ENCODE measurements at places on chromosomes 3 and 15.

- DNase-seq, result no peak
Measured at GRCh38 chr3:33690341-33690740, 27.7 kb downstream of the CLASP2 start.

DNA sequence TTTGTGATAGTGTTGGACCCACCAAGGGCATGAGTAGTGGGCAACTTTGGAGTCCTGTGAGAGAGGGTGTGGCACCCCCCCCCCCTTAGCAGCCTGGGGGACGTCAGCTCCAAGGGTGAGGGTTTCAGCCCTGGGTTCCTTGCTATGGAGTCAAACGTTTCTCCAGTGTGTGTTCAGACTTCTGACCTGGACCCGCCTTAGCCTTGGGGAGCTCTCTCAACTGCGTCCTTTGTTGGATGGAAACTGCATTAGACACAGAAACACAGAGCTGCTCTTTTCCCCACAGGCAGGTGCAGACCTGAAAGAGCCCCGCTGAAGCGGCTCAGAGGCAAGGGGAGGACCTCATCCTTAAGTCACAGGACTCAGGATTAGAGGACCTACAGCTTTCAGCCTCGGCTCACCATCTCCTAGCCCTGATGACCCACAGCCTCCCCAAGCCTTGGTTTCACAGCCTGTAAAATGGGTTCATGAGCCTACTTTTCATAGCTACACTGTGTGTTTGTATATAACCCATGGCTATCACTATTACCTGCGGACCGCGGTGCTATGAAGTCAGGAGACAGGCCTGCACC is 19.9 kb downstream of the ZNF710 start:
- no peak for DNase-seq

DNA sequence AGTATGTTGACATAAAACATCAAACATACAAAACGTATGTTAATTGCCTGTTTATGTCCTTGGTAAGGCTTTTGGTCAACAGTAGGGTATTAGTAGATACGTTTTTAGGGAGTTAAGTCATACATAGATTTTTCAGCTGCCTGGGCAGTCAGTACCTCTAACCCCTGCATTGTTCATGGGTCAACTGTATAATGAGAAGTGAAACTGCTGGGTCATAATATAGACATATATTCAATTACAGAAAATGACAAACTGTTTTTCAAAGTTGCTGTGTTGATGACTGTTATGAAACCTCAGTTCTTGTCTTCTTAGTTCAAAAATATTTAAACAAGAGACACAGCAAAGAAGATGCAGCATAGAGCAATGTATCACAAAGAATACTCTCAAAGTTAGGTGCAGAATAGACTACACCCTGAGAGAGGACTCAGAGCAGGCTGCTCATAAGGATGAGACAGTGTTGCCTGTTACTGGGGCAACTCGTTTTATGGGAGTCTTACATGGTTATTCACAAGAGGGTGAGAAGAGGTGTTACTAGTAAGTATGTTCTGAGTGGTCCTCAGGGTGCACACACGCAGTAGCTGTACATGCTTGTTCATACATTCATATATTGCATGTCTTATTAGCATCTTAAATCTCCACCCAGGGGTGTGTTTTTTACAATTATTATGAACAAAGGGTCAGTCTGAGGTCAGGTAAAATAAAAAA is 53.1 kb upstream of the ADAMTS17 start:
- no peak for DNase-seq

GRCh38 chr3:141103503-141103902 is 52.4 kb downstream of the SPSB4 start:
- no peak for DNase-seq

- no peak for DNase-seq
Measured at GRCh38 chr3:141863491-141863890, 13.0 kb upstream of the ATP1B3 start.

- DNase-seq, result no peak
Measured at GRCh38 chr3:111943533-111943932, 35.3 kb upstream of the ABHD10 start.

- no peak for DNase-seq
Measured at GRCh38 chr3:35871009-35871408, 231.7 kb downstream of the ARPP21 start.

- no peak for DNase-seq
Measured at GRCh38 chr3:43236008-43236407, 50.3 kb upstream of the SNRK start.

DNA sequence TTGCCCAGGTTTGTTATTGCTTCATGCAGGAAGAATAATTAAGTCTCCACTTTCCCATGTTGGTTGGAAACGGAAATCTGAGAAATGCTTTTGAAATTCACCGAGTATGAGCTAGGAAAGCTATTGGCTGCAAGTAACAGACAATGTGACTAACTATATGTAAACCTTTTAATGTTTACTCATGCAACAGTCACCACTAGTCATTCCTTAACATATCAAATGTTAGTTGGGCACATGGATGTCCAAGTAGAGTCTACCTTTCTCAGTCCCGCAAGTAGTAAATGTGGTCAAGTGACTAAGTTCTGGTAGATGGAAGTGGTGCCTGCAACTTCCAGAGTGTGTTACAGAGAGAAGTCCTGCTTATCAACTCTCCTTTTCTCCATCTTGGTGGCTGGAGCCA is 52.5 kb downstream of the KLF15 start:
- DNase-seq, result no peak

GRCh38 chr3:23668430-23668904 is 137.3 kb upstream of the UBE2E1 start:
- DNase-seq, result peak; percentile 86

GRCh38 chr3:127358641-127359040 is 70.8 kb upstream of the PRR20G start:
- DNase-seq, result no peak

- DNase-seq, result no peak
Measured at GRCh38 chr3:157079676-157080369, 80.1 kb downstream of the CCNL1 start.

DNA sequence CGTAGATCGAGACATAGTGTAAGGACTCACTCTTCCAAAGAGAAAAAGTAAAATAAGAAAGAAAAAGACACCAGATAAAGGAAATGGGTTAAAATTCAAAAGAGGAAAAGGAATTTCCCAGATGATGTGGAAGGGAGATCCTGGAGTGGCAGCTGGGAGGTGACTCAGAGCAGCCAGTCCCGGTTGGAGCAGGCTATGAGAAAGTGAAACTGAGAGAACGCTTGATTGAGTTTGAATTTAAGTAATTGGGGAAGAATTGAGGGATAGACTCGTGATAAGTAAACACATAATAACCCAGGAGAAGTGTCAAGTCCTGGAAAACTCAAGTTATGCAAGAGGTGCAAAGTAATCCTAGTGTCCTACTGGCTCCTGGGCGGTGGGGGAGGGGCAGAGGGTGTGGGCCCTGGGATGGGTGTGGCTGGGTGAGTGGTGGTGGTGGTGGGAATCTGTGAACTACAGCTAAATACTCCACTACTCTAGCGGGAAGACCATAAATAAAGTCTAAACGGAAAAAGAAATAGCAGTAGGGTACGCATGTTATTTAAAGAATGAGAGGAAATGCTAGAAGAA is 1.2 kb downstream of the PRR20G start:
- DNase-seq, result peak; percentile 8

GRCh38 chr3:123678108-123678511 is 93.3 kb upstream of the HACD2 start:
- no peak for DNase-seq

DNA sequence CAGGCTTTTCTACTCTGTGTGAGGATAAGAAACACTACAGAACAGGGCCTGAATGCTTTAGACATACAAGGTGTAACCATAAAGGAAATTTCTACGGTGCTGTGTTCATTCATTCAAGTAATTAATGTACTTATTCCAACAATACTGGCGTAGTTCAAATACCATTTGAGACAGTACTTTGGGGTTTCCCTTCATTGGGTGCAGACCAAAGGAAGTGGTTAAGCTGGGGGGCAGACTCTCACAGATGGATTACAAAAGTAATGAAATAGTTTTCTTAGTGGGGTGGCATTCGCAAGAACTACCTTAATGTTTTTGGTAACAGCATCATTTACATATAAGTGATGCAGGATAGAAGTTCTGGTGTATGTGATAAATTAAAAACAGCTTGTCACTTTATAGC is 65.9 kb downstream of the BTD start:
- no peak for DNase-seq

DNA sequence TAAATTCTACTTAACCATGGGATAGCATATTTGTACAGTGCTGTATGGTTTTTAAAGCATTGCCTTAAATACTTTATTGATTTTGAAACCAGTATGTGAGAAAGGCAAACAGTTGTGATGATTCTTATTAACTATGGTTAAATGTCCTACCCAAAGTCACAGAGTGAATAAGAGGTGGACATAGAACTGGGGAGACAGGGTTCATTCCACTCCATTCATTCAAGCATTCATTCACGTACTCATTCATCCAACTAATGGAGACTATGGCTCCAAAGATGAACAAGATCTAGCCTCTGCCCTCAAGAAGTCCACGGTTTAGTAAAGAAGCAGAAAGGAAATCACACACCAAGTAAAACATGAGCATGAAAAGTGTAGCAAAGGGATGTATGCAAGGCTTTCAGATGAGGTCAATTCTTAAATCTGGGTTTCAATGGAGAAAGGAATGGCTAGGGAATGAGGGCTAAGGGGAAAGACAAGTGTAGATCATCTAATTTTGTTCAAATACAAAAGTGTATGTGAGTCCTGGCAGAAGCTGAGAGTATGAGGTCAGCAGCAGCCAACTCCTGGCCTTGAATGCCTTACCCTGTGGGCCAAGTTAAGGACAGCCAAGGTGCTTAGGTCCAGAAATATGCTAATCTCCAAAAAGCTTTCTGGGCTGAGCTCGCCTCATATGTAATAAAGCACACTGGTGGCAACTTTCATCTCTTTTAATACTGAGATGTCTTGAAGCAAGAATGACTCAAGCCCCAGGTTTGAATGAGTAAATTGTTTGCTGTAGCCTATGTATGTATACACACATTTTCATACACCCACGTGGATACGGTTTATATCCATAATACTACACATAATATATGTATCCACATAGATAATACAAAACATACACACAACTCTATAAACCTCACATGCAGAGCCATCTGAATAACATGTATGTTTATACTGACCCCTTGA is 4.3 kb downstream of the TNIK start:
- DNase-seq, result no peak

DNA sequence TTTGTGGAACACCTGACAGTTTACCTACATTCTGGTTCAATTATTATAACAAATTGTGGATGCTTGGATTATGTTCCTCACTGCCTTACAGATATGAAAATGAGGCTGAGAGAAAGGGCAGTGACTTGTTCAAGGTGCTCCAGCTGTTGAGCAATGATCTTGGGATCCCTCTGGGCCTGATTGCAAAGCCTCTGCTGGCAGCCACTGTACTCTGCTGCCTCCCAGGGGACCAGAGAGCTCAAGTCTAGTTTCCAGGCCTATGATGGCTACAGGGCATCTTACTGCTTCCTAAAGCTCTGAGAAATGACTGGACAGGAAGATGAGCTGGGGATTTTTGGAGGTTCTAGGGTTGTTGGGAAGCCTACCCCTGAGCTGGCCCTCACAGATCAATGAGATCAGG is 2.3 kb upstream of the SHC4 start:
- peak; percentile 15 for DNase-seq

DNA sequence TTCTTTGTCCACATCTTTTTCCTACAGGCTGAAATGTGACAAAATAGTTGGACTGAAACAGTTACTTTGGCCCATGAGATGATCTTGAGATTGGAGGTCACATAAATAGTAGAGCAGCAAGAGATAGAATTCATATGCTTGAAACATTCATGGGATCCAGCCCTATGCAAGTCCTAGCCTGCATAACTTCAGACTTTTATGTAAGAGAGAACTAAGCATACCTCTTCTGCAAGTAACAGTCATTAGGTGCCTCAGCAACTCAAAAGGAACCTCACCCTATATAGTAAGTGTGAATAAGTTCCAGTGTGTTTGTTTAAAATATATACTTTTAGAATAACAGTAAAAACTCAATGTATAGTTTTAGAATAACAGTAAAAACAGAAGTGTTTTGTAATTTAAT is 138.0 kb upstream of the P2RY1 start:
- no peak for DNase-seq

DNA sequence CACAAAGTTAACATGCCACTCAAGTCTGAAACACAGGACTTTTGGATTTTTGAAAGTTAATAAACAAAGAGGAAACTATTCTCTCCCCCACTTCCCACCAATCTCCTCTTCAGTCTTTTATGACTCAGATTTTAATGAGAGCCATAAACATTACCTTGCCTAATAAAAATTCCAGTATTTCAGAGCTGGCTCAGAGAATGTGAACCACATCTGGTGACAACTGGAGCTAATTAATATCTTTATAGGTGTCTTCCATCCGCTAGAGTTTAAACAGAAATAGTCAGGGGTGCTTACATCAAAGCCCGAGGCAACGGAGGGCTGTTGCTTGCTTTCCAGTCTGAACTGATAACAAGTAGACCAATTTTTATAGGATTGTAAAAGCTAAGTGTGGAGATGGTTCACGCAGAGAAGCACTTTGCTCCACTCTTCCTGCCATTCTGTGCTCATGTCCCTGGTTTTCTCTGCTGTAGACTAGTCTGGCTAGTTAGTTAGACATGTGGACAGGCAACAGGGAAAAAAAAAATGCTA is 363.6 kb downstream of the NR2F2 start:
- DNase-seq, result no peak

DNA sequence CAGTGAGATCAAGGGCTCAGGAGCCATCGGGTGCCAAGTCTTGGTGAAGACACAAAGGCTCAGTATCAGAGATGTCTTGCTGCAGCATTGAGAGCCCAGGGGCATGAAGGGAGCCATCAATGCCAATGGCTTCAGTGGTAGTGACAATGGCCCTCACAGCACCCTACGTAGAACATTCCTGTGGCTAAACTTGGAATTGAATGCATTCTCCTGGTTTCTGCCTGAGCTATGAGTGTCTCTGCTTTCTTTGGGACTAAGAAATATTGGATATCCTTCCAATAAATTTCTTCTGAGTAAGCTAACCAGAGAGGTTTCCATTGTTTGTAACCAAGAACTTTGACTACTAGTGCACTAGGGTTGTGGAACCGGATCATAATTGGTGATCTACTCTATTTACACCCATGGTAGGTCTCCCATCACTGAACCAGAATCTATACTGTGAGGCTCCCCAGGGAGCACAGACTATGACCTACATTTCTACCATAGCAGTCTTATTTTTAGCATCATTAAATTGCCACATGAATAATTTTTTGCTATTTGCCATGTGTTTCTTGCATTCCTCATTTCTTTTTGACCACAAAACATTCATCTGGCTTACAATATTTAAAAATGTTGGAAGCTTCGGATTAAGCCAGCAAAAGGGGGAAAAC is 31.6 kb upstream of the PDZRN3 start:
- DNase-seq, result no peak

- DNase-seq, result no peak
Measured at GRCh38 chr3:42188376-42188775, 77.6 kb downstream of the CCK start.

- no peak for DNase-seq
Measured at GRCh38 chr3:101913168-101913567, 63.9 kb downstream of the NFKBIZ start.

Measured in SW 1271 (cell line).